ENCODE measurements at places on chromosomes 6 and 20. TPM values are rescaled to one million over a fixed set of nuclear protein-coding genes. Genes with fewer than 3 reads are reported as not detected.

DNA sequence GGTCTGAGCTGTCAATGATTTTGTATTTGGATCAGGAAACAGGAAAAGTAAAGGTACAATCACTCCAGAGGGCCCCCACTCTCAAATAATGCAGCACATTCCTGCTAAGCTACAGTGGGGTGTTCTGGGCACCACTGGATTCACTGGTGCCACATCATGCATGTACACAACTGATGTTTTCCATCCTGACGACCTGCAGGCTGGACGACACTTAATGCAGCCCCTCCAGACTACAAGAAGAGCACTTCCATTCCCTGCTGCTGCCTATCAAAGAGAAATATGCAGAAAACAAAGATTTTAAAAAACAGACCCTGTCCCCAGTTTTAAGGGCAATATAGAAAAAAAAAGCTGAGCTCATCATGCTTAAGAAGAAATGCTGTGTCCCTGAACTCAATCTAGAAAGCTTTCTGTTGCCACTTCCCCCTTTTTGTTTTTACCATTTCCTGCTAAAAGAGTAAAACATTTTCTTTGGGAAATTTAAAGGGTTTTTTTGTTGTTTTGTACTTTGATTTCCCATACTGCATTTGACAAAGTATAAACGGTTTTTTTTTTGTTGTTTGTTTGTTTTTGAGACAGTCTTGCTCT, 35.5 kb downstream of the ABHD12 start:
- peaks cover 35% of the 10 kb centered on the region for H3K4me1 ChIP-seq
- H3K4me3 ChIP-seq = no peak overlapping the region
- H3K27ac ChIP-seq = peak overlapping the region; percentile 76
- no peak for DNase-seq
- no peaks in the 10 kb centered on the region for H3K27me3 ChIP-seq

GRCh38 chr6:102038964-102039363, 645.5 kb downstream of the GRIK2 start:
- H3K4me3 ChIP-seq = no peak overlapping the region
- no peaks in the 10 kb centered on the region for H3K27me3 ChIP-seq
- no peak overlapping the region for H3K27ac ChIP-seq
- H3K4me1 ChIP-seq = no peaks in the 10 kb centered on the region

GRCh38 chr6:84581494-84582259, 182.7 kb downstream of the TBX18 start:
- H3K27ac ChIP-seq = no peak overlapping the region
- H3K36me3 ChIP-seq = no peaks in the 10 kb centered on the region

- DNase-seq = no peak
- no peak overlapping the region for H3K27ac ChIP-seq
- H3K27me3 ChIP-seq = no peaks in the 10 kb centered on the region
Observed at GRCh38 chr6:169274781-169275180, 21.1 kb upstream of the THBS2 start.

DNA sequence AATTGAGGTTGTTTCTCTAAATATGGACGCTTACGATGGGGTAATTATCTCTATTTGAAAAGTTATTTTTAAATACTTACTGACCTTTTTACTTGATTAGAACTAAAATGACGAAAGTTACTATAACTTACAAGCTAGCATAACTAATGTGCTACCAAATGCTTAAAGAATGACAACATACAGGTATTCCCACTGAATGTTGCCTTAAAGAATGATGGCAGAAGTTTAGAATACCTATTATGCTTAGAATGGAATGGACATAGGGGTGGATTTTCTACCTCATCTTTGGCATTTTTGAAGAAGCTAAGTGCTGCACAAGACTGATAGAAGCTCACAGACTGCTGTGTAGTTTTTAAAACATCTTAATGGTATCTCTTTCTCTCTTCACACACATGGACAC, 284.8 kb downstream of the THBS2 start:
- H3K4me1 ChIP-seq = no peaks in the 10 kb centered on the region
- no peak overlapping the region for H3K4me3 ChIP-seq
- no peaks in the 10 kb centered on the region for H3K27me3 ChIP-seq
- no peak for DNase-seq
- H3K27ac ChIP-seq = no peak overlapping the region
- no peaks in the 10 kb centered on the region for H3K36me3 ChIP-seq

COL12A1 gene
- total RNA-seq = 48.4 TPM

TMEM74B gene
- total RNA-seq = 9.4 TPM

DNA sequence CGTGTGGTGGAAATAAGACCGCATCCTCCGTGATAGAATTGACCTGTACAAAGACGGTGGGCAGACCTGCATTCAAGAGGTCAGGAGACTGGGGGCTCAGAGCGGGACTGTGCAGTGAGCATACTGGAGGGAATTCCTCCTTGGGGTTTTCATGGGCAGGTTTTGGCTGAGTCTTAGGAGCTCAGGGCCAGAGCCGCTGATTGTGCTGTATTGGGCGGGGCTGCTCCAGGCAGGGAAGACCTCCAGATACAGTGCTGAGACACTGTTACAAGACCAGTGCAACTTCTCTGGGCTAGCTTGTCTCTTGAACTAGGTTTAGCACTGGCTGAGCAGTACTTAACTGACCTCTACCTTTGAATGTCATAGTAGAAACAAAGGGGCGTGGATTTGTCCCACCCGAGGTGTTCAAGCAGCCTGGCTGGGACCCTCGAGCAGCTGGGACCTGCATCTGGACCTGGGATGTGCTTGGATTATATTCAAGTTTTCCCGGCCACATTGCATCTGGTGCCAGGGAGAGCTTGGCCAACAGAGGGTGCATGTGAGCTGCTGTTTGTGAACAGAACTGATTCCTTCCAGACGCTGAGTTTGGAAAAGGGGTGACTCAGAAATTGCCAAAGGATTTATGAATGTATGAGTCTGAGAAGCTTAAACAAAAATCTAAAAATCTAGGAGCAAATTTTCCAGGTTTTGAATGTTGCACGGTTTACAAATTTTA, 33.4 kb upstream of the SLC22A1 start:
- H3K36me3 ChIP-seq = peaks cover 3% of the 10 kb centered on the region
- H3K4me3 ChIP-seq = no peak overlapping the region
- H3K4me1 ChIP-seq = no peaks in the 10 kb centered on the region
- H3K27me3 ChIP-seq = no peaks in the 10 kb centered on the region
- no peak overlapping the region for H3K27ac ChIP-seq

DNA sequence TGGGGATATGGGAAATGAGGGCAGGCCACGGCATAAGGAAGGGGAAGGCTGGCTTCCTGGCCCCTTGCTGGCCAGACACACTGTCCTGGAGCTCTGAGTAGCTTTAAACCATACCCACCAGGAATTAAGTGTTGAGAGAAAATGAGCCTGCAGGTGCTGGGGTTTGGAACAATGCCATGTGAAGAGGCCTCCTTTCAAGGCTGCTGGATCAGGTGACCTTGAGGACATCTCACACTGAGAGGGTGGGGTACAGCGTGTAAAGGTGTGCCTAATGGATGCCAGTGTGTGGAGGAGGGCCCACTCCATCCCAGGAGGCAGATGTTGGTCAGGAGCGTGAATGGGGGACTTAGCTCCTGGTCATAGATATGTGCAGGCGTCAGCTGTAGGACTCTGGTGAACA, 74.8 kb upstream of the MLN start:
- H3K36me3 ChIP-seq = no peaks in the 10 kb centered on the region
- DNase-seq = no peak
- no peaks in the 10 kb centered on the region for H3K27me3 ChIP-seq
- no peaks in the 10 kb centered on the region for H3K4me1 ChIP-seq

- H3K36me3 ChIP-seq = no peaks in the 10 kb centered on the region
- H3K4me1 ChIP-seq = no peaks in the 10 kb centered on the region
- no peaks in the 10 kb centered on the region for H3K27me3 ChIP-seq
- H3K27ac ChIP-seq = no peak overlapping the region
- no peak for DNase-seq
Observed at GRCh38 chr6:97214671-97215070, 68.3 kb downstream of the MMS22L start.

WFDC5 gene
- not detected for total RNA-seq

PTCRA gene
- total RNA-seq = not detected

GRCh38 chr6:85435851-85436250, 14.0 kb upstream of the NT5E start:
- H3K27me3 ChIP-seq = no peaks in the 10 kb centered on the region
- no peaks in the 10 kb centered on the region for H3K36me3 ChIP-seq
- H3K27ac ChIP-seq = no peak overlapping the region

DNA sequence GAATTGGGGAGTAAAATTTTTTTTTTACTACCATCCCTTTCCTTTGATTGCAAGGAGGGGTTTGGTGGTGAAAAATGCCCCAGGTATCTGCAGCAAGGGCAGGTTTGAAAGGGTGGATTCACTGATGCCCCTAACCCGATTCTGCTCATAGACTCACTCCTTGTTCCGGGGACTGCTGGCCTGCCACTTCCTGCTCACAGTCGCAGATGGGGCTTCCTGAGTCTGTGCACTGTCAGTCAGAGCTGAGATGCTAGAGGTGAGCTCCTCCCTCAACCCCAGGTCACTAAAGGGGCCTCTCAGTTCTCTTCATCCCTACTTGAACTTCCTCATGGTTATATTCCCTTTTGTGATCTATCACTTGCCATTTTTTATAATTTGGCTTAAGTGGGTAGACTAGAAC, 357.9 kb downstream of the FARS2 start:
- H3K4me3 ChIP-seq = no peak overlapping the region
- H3K36me3 ChIP-seq = no peaks in the 10 kb centered on the region
- H3K4me1 ChIP-seq = no peaks in the 10 kb centered on the region
- DNase-seq = no peak

DNA sequence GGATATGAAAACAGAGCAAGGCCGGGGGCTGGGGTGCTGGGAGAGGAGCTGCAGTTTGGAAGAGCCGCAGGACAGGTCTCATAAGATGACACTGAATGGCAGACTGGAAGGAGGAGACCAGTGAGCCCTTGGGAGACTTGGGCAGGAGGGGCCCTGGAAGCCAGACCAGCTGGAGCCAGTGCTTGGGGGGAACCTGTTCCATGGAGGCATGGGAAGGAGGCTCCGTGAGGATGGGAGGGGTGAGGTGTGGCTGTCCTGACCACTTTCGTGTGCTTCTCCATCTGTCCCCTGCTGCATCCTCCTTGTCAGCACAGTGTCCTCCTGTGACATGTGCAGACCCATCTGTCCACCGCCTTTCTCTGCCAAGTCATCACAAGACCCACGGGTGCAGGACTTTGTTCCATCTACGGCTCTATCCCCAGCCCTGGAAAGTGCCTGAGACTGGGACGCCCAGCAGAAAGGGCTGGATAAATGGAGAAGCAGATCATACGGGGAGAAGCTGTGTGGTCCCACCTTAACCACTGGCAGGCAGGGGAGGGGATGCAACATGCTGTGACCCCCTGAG, 84.8 kb upstream of the MPC1 start:
- no peaks in the 10 kb centered on the region for H3K27me3 ChIP-seq
- no peaks in the 10 kb centered on the region for H3K4me1 ChIP-seq
- no peak overlapping the region for H3K27ac ChIP-seq
- no peaks in the 10 kb centered on the region for H3K36me3 ChIP-seq

ASIP gene
- total RNA-seq = not detected

LY6G6C gene
- not detected for total RNA-seq

GRCh38 chr20:50142812-50143211, 10.7 kb downstream of the PEDS1 start:
- peaks cover 8% of the 10 kb centered on the region for H3K4me1 ChIP-seq
- no peaks in the 10 kb centered on the region for H3K27me3 ChIP-seq
- no peaks in the 10 kb centered on the region for H3K36me3 ChIP-seq
- no peak for DNase-seq
- H3K4me3 ChIP-seq = no peak overlapping the region

- H3K36me3 ChIP-seq = no peaks in the 10 kb centered on the region
- peaks cover 19% of the 10 kb centered on the region for H3K4me1 ChIP-seq
- peak overlapping the region; percentile 95 for H3K27ac ChIP-seq
- peak overlapping the region; percentile 91 for H3K4me3 ChIP-seq
- DNase-seq = peak; percentile 68
Observed at GRCh38 chr20:25247518-25247955, 348 bp upstream of the PYGB start.

GRCh38 chr6:41733707-41734665, 1.4 kb downstream of the TFEB start:
- peaks cover 21% of the 10 kb centered on the region for H3K4me1 ChIP-seq
- H3K27ac ChIP-seq = peak overlapping the region; percentile 97
- peak overlapping the region; percentile 99 for H3K4me3 ChIP-seq
- H3K36me3 ChIP-seq = no peaks in the 10 kb centered on the region
- no peaks in the 10 kb centered on the region for H3K27me3 ChIP-seq

- no peaks in the 10 kb centered on the region for H3K36me3 ChIP-seq
- no peaks in the 10 kb centered on the region for H3K4me1 ChIP-seq
- no peak overlapping the region for H3K27ac ChIP-seq
- DNase-seq = peak; percentile 41
- peak overlapping the region; percentile 94 for H3K4me3 ChIP-seq
Observed at GRCh38 chr20:3238616-3239025, 369 bp downstream of the SLC4A11 start.

DNA sequence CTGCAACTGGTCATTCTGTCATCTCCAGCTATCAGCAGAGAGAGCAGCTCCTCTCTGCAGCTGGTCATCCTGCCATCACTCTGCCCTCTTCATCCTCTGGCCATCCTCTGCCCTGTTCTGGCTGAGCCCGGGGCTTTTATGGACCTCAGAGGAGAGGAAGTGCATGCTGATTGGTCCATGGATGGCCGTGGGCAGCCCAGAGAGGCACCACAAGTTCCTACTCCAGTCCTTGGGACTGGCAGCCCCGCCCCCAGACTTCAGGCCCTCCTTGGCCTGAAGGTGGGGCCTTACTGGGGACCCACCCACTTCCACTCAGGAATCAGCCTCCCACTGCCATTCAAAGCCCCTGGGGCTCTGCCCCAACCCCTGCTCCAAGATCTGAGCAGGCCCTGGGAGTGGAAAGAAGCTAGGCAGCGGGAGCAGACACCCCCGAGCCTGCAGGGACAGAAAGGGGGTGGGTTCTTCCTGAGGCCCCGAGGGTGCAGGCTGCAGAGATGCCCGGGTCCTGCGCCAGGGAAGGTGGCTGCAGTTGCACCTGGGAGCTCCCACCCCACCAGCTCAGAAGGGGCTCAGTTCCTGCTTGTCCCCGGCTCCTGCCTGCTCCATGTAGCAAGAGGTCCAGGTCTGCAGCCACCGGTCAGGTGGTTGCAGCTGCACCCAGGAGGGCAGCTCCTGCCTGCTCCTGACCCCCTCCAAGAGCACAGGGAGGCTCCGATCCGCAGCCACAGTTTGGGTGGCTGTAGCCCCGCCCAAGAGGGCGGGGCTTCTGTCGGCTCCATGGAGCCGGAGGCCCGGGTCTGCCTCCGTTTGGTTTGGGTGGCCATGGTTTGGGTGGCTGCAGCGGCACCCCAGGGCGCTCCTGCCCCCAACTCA, 34.1 kb upstream of the HMGA1 start:
- H3K4me1 ChIP-seq = no peaks in the 10 kb centered on the region
- no peak overlapping the region for H3K27ac ChIP-seq
- no peaks in the 10 kb centered on the region for H3K27me3 ChIP-seq
- no peak for DNase-seq

DNA sequence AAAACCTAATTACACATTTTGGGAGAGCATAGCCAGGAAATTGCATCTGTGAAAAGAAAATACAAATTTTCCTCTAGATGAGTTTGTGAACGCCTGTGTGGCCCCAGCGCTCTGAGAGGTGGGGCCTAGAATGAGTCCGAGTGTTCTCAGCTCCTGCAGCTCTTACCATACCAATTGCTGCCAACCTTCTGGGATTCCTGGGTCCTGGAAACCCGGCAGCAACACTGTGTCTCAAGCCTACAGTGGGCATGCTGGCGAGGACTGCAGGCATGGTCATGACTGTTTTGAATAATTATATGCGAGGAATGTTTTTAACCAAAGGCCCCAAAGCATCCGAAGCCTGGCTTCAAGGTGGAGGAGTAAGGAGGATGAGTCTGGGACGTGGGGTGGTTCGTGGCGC, 90.4 kb downstream of the SERAC1 start:
- no peaks in the 10 kb centered on the region for H3K27me3 ChIP-seq
- no peaks in the 10 kb centered on the region for H3K4me1 ChIP-seq
- no peak overlapping the region for H3K4me3 ChIP-seq
- no peak overlapping the region for H3K27ac ChIP-seq
